ENCODE measurements at places on chromosomes 12 and 14. TPM values are rescaled to one million over a fixed set of nuclear protein-coding genes. Genes with fewer than 3 reads are reported as not detected.

Gene IL26
- not detected for total RNA-seq

Gene SOX5
- 118 TPM for total RNA-seq

Gene PRKAG1
- total RNA-seq: 58.2 TPM

Gene WIF1
- total RNA-seq: not detected

Gene KLC1
- total RNA-seq: 975 TPM

Gene DEGS2
- total RNA-seq: 0.34 TPM
